Anterior cingulate cortex (tissue), 58 donors: ENCODE measurements at places on chromosomes 4 and X.

GRCh38 chr4:78829296-78829695 is 53.1 kb downstream of the BMP2K start:
- DNase-seq: no peak

DNA sequence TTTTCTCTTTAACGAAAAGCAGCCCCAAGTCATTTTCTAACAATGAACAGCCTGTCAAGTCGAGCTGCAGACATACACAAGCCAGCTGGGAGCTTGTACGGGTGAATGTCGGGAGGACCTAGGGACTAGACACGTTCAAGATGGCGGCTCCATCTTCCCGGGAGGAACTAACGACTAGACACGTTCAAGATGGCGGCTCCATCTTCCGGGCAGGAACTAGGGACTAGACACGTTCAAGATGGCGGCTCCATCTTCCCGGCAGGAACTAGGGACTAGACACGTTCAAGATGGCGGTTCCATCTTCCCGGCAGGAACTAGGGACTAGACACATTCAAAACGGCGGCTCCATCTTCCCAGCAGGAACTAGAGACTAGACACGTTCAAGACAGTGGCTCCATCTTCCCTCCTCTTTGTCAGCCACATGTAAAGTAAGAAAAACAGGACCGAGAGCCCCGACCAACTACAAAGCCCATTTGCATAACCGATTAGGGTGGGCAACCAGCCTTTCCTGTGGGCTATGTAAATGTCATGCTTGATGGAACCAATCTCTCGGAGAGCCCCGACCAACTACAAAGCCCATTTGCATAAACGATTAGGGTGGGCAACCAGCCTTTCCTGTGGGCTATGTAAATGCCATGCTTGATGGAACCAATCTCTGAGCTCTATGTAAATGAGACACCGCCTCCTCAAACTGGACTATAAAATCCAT is 175.5 kb downstream of the DHRSX start:
- no peak for DNase-seq

DNA sequence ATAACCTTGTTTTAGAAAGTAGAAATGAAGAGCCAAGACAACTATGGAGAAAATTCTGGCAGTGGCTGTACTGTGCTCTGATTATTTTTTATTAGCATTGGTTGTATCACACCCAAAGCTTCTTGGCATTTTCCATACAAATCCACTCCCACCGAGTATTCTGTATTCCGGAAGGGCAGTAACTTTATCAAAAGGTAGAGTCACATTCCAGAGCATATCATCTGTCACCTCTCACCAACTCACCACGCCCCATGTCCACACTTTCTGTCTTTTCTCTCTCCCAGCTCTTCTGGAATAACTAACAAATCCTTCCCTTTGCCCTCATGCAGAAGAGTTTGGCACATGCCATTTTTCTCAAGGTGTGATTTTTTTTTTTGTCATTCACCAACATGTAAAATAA is 52.7 kb downstream of the CORIN start:
- no peak for DNase-seq

GRCh38 chrX:133542476-133542875 is 127.2 kb upstream of the GPC4 start:
- DNase-seq: no peak

DNA sequence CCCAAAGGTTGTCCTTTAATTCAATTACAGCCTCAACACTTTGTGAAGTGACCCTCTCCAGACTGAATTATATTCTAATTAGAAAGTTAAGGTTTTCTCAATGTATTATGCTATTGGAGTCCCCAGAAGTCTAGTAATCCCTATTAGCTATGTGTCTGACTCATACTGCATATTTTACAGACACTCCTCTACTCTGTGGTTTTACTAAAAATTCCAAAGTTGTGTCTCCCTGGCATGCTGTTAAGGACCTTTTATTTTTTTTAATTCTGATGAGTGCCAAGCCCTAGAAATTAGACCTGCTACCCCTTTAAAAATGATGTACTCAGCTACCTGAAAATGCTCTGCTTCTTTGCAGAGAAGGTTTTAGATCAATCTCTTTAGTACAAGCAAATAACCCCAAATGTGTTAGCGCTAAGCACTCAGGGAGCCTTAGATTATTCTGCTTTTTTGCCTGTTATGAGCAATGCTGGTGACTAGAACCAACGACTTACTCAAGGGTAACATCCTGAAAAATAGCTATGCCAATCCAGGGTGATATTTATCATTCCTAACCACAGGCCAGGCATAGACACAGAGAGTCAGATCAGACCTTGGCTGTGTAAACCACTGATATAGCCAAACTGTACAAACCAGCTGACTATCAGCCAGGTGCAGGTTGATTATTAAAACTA is 26.1 kb upstream of the CXCL13 start:
- DNase-seq: no peak

DNA sequence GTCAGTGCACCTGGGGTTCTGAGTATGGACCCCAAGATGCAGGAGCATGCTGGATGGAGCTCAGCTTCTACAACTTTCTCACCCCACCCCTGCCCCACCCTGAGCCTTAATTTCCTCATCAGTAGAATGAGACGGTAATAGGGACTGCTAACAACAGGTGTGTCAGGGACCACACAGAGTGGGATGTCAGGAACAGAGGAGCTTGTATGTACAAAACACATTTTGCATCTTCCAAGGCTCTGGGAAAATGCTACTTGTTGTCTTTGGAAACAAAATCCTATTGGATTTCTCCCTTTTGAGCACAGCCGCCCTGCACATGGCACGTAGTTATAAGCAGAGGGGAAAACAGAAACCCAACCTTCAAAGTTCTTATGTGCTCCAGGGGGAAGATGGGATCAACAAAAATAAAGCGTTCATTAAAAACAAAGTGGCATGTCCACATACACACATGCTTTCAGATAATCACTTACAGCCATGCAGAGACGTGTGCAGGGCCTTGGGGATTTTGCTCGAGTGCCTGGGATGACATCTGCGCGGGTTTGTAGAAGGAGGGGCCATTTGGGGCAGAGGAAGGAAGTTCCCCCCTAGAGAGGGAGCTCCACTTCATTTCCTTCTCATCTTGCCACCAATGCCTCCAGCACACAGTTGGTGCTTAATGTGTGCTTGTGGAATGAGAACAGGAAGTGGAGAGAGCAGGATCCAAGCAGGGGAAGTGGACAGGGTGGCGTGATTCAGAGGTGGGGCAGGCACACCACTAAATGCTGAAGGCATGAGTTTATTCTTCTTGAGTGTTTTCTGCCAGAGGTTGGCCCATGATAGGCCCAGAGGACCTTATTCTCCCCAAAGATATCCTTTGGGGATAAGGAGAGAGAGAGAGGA is 138.9 kb downstream of the SMIM20 start:
- no peak for DNase-seq

- no peak for DNase-seq
These were observed 7.7 kb downstream of the ERVMER34-1 start for GRCh38 chr4:52743444-52744019.

DNA sequence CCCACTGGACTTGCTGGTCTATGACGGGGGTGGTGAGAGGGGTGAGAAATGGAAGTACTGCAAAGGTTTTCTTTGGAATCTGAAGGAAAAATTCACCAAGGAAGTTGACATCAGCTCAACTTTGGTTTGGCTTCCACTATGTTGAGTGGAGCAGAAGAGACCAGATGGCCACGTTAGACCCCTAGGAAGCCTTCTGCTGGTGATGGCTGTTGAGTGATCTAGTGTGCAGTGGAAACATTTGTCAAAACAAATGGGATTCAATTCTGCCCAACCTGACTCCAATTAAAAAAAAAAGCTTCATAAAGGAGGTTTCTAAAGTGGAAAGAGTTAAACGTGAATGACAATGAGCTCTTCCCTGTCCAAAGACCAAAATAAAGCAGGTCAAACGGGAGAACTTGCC is 25.7 kb downstream of the SEL1L3 start:
- DNase-seq: no peak

- no peak for DNase-seq
These were observed 2.5 kb upstream of the TMEM47 start for GRCh38 chrX:34659575-34659974.

GRCh38 chr4:17812801-17813200 is 2.0 kb downstream of the NCAPG start:
- DNase-seq: no peak

DNA sequence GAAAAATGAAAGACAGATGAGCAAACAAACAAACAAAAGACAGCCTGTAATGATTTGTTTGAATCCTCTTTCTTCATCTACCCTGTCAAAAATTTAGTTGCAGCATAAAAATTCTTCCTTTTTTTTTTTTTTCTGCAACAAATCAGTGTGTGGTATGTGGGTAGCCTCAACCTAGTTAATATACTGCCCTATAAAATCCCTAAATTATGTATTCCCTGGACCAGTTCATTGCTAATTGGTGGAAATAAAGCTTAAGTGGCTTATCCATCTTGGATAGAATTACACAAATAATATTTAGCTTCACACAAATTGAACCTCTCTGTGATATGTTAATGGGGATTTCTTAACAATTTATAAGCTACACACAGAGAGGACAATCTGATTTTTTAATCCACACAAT is 208.4 kb downstream of the NDST4 start:
- DNase-seq: no peak

DNA sequence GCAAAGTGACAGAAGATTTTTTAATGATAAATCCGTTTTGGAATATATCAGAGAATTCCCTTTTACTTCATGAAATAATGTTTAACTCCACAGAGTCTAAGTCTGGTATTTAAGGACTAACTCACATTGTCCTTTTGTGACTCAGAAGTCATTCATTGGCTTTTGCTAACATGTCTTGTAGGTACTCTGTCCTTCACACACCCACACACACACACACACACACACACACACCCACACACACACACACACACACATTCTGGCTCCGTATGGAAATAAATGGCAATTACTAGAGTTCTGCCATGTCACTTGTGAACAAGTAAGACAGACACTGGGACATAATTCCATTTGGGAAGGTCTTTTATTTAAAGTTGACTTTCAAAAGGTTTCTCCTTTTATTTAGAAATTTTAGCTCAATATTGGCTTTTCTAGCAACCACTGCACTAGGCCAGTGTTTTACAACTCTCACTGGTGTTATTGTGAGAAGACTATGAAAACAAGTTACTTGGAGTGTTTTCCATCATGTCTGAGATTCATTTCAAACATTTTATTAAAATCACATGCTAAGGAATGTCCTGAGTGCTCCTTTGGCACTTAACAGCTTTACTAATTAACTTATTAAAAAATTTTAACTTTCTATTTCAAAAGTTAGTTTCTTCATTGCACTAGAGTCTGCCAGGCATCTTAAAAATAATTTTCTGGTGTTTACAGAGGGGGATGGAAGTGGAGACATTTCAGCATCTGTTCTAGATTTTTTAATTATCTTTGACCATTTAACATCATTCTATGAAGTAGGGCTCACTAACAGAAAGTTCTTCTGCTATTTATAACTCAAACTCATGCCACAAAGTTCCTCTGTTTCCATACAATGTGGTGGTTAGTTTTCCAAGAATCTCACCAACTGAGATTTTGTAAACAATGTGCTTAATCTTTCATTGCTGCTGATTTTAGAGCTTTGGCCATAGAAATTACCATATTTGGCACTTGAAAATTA is 240.3 kb upstream of the GPC4 start:
- DNase-seq: no peak

DNA sequence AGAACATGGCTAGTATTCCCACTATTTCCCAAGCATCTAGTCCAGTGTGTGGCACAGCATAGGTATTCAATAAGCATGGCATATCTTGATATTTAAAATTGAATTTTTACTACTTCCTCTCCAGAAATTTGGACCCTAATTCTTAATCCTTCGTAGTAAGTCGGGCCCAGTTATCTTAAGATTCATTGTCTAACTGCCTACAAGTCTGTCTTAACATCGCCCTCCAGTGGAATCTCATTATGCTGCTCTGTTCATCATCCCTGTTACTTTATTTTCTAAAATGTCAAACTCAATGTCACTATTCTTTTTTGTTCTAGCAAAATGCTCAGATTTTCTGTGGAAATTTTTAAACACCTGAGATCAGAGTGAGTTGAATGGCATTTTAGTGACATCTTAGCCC is 606.2 kb downstream of the KLHL13 start:
- DNase-seq: no peak

- no peak for DNase-seq
These were observed 50.4 kb downstream of the CCDC160 start for GRCh38 chrX:134287346-134287745.

DNA sequence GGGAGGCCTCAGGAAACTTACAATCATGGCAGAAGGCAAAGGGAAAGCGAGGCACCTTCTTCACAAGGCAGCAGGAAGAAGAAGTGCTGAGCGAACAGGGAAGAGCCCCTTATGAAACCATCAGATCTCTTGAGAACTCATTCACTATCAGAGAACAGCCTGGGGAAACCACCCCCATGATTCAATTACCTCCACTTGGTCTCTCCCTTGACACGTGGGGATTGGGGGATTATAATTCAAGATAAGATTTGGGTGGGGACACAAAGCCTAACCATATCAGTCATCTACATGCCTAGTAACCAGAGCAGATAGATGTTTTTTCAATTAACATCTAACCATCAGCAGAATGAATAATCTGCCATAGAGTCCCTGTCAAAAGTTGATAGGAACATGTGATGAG is 30.4 kb downstream of the FAM13A start:
- DNase-seq: no peak

- no peak for DNase-seq
These were observed 2.5 kb upstream of the USP27X start for GRCh38 chrX:49876750-49877149.

DNA sequence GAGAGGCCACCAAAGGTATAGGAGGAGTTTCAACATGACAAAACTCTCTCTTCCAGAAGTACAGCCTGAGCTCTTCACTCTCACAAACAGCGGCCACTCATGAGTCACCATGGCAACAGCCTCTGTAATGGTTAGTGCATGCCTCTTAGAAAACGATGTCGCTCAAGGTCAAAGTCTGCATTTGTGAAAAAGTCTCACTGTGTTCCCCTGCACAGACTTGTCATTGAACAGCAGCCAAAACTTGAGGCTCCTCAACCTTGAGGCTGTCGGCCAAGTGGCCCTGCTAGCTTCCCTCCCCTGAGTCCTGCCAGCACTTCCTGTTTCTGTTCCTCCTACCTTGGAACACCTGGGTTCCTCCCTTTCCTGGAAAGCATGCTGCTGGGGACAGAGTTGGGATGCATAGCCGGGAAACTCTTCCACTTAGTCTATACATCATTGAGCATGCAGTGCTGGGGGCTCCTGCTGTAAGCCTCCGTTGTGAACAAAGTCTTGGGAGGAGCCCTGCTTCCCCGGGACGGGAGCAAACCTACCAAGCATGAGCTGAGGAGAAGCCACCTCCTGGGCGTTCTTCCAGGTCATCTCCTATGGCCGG is 66.6 kb downstream of the ING2 start:
- no peak for DNase-seq

DNA sequence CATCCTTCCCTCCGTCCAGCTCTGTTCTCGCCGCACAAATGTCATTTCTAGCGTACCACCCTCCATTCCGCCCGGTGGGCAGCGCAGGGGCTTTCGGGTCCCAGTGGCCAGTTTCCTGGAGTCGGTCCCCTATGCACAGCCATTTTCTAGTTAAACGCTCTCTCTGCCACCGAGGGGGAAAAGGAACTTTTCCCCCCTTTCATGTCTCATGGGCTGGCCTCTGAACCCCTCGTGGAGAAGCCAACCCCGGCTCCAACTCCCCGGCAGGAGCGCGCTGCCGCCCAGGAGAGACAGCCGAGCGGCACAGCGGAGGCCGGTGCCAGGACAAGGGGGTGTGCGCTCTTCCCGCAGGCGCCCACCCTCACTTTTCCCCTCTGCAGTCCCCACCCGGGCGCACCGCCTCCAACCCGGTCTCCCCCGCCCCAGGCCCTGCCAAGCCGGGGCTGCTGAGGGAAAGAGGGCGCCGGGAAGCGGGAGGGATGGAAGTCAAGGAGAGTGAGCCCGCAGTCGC is 662 bp downstream of the APBB2 start:
- DNase-seq: peak; percentile 36
